ENCODE measurements at places on chromosomes 3 and 15.

GRCh38 chr3:114418107-114418506, 124.3 kb downstream of the TIGIT start:
- no peak for DNase-seq

DNA sequence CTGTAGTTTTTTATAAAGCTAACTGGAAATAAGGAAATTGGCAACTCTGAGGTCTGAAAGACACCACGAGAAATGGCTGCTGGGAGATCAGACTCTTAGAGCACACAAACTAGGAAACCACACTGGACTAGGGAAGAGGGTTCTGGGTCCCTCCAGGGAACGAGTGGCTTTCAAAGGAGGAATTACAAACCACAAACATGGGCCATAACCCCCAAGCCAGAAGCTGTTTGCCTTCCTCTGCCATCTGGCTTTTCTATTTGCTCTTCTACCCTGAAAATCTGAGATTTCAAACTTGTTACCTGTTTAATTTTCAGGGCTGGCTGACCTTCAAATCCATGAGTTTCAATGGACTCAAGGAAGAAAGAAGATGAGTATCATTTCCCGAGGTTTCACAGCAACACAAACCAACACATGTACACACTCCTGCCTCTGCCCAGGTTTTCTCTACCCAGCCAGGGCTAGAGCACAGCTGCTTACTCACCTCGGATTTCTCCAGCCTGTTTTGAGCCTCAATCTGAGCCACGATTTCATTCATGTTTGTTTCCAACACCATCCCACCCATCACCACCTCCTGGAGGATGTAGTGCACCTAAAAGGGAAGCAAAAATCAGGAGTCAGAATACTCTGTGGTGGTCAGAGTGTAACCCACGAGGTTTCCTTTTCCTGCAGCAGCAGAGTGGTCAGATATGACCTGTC, 22.6 kb upstream of the ANPEP start:
- DNase-seq: no peak

GRCh38 chr3:123432832-123433523, 15.9 kb downstream of the ADCY5 start:
- no peak for DNase-seq

DNA sequence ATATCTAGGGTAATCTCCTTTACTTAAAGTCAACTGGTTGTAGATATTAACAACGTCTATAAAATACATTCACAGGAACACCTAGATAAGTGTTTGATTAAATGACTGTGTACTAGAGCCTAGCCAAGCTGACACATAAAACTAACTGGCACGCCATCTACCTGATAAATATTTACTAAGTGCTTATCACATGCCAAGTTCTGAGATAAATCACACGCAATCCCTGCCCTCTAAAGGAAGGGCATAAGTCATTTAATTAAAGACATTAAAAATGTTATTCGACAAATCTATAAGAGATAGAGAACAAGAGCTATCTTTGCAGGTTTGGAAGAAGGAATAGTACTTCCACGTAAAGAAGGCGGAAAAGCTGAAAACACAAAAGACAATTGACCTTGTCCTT, 11.1 kb upstream of the MB21D2 start:
- DNase-seq: no peak

DNA sequence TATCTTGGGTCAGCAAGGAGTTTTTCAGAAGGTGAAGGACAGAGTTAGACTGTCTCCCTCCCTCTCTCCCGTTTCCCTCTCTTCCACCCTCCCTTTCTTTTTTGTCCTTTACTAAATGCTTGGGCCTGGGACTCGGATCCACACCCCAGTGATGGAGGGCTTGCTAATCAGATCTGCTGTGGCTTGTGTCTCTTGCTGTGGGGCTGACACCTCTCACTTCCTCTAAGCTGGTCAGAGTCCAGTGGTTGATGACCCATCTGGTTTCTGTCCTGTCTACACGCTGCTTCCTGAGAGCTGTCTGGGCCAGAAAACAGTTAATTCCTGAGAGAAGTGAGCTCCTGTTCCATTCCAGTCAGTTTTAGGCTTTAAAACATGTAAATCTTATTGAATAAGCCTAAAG, 849 bp downstream of the TRAK1 start:
- no peak for DNase-seq

DNA sequence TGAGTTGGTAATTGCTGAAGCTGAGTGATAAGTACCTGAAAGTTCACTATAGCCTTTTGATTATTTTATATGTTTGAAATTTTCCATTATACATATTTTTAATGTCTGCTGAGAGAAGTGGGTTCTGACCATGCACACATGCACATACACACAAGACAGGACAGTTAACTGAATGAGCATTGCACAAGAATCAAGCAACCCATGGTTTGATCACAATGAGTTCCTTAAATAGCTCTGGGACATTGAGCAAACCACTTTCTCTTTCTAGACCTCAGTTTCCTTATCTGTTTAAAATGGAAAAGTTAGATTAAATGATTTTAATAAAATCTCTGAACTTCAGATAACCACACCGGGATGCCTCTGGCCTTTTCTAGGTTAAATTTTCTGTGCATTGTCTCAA, 26.7 kb downstream of the SNTN start:
- DNase-seq: no peak

DNA sequence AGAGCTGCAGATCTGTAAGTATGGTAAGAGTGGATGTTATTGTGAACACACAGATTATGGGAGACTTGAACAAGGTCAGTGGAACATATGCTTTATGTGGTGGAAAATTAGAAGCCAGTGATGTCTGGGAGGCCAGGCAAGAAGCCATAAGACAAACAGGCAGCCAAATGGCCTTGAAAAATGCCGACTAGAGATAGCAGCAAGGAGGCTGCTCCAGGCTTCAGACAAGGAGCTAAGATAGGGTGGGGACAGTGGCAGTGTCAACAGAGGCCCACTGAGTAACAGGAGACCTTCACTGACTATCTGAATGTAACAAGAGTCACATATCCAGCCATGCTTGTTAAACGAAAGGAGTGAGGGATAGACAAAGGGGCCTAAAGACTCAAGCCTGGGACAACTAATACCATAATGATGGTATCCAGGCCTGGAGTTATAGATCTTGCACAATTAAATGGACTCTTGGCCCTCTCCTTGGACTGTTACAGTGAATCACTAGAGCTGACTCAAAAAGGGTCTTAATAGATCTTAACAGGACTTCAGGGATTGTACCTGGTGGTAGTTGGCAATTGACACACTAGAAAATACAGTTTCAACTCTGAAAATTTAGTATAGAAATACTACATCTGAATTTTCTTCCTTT, 50.6 kb downstream of the CFAP20DC start:
- no peak for DNase-seq

DNA sequence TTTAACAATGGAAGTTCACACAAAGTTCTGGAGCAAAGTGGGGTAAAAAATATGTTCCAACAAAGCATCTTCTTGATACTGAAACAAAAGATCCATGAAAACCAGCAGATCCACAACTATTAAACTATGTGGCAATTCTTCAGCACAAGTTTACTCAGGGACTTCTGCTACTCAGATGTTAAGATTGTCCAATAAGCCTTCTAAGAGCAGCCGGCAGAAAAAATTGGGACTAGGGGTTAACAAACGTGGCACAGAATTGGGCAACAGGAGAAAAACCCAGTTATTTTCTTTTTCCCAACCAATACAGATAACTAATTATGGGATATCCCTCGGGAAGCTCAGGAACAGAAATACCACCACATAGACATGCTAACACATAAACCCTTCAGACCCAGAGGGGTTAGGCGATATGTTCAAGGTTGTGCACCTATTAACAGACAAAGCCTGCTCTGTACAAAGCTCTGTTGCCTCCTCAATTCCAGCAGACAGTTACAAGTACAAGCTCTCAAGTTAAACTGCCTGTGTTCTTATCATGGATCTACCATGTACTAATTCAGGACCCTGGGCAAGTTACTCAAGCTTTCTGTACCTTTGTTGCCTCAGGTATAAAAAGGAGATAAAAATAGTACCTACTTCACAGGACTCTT, 6.8 kb downstream of the SSR3 start:
- no peak for DNase-seq

GRCh38 chr3:161049683-161050248, 55.4 kb downstream of the B3GALNT1 start:
- DNase-seq: no peak

- no peak for DNase-seq
Measured at GRCh38 chr3:191094057-191094845, 104.8 kb upstream of the OSTN start.

- DNase-seq: no peak
Measured at GRCh38 chr15:91225741-91226140, 125.7 kb downstream of the SV2B start.

- DNase-seq: no peak
Measured at GRCh38 chr15:70932397-70932796, 39.8 kb downstream of the LRRC49 start.

DNA sequence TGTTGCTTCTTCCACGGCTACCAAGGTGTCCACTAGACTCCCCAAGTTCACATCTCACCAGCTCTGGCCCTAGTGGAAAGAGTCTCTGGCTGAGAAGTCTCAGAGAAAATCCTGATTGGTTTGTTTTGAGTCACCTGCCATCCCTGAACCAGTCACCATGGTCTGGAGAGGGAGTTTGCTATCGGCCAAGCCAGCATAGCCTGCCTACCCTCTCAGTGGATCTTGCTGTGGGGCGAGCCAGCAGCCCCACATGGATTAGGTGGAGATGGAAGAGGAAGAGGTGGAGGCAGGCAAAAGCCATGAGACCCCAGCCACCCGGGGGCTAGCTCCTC, 48.1 kb upstream of the FLNB start:
- DNase-seq: no peak

- DNase-seq: no peak
Measured at GRCh38 chr15:67145710-67146109, 80.3 kb downstream of the SMAD3 start.

GRCh38 chr3:63390710-63391230, 112.7 kb downstream of the SYNPR start:
- no peak for DNase-seq

GRCh38 chr15:83813682-83814081, 159.8 kb downstream of the ADAMTSL3 start:
- no peak for DNase-seq

- no peak for DNase-seq
Measured at GRCh38 chr3:52286777-52287110, 884 bp upstream of the GLYCTK start.

DNA sequence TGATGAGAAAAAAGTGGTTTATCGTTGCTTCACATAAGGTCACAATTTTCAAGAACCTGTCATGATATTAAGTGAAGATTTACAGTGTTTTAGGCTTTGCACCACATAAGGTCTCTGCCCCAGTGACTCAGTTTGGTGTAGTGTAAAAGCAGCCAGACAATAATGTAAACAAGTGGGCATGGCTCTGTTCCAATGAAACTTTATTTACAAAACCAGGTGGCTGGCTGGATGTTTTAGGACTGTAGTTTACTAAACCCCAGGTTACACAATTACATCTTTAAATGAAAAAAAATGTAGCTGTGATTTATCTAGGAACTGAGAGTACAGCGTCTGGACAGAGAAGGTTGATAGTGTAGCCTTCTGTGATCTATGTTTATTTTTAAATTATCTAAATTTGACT, 9.7 kb upstream of the FBXL22 start:
- DNase-seq: no peak

GRCh38 chr3:135325726-135326235, 530.7 kb downstream of the EPHB1 start:
- no peak for DNase-seq

DNA sequence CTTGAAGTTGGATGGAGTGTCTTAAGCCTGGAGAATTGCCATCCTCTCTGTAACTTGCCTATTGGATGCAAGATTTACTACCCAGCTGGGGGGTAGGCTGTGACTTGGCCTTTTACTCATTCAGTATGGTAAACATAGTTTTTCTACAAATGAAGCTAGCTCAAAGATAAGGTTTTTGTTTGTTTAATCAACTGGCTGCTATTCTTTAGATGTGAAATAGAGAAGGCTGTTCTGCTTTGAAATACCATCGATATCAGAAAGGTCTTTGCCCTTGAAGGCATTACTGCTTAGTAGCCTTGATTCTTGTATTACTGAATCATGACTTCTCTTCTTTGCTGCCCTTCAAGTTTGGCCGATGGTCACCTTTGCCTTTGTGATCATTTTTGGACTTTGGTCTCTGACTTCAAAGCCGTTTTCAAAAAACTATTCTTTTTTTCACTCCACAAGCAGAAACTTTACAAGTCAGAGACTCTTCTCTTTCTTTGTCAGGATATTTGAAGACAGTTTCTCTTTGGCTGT, 83.1 kb downstream of the GAP43 start:
- no peak for DNase-seq

- DNase-seq: no peak
Measured at GRCh38 chr3:126422121-126422520, 27.4 kb downstream of the CFAP100 start.

DNA sequence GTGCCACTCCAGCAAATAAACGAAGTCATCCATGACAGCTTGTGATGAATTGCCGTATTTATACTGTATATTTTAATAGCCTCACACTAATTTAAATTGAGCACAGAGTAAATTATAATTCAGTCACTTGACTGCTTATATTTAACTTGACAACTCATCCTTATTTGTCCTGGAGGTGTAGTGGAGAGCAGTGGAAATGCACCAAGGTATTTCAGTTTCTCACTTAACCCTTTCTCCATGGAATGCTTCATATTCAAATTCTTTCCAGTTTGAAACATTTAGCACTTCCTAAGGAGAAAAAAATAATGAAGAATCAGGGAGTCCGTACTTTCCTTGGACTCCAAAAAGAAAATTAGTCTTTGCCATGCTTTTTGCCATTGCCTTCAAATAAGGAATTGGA, 99.0 kb downstream of the MAP2K5 start:
- DNase-seq: no peak

DNA sequence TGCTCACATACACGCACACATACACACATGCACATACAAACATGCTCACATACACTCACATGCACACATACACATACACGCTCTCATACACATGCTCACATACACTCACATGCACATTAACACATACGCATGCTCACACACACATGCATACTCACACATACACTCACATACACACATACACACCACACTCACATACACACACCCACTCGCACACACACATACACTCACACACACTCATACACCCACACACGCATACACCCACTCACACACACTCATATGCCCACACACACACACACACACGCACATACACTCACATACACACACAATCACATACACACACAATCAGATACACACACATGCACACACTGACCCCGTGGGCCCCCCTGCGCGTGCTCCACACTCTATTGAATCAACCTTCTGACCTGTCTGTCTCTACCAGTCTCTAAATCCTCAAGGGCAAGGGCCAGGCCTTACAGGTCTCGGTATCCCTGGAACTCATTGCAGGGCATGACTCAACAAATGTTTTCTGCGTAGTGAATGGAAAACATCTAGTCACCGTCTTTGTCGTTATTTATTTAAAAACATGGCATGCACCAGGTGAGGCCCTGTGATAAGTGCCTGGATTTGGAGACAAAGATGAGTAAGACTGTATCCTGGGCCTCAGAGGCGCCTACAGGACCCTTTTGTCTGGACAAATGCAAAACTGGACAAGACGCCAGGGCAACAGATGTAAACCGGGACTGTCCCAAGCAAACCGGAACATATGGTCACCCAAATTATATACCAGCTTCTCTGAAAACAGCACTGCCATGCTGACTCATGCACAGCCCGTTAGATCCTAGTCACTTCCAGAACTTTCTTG, 41.8 kb downstream of the GRK7 start:
- no peak for DNase-seq

- DNase-seq: no peak
Measured at GRCh38 chr3:185746470-185746869, 78.4 kb downstream of the IGF2BP2 start.

Data from CD4-positive, alpha-beta T cell treated with Interferon gamma for 1 hour (primary cell).